ENCODE measurements at places on chromosomes 1 and 21. TPM values are rescaled to one million over a fixed set of nuclear protein-coding genes. Genes with fewer than 3 reads are reported as not detected.
A peak's percentile ranks its signal among the peaks of the same experiment; 100 is the strongest.

GRCh38 chr21:26846036-26846931 is 1.1 kb upstream of the ADAMTS1 start:
- peak; percentile 82 for DNase-seq

- DNase-seq: no peak
These were observed 258.9 kb downstream of the PTBP2 start for GRCh38 chr1:96980448-96980847.

DNA sequence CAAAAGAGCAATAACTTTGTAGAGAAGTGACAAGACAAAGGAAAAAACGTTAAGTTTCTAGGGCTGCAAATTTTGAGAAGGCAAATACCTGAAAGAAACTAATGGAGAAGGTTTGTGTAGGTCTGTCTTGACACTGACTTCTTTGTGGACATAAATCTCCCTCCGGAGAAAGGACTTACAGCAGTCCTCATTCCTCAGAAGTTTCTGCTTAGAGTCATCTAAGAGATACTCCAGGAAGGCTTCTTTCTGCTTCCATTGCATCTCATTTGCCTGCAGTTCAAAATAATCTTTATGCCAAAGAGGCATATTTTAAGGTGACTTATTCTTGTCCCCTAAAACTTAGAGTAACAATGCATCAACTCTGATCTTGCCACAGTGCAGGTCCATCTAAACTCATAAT is 4.4 kb upstream of the C4BPB start:
- no peak for DNase-seq

DNA sequence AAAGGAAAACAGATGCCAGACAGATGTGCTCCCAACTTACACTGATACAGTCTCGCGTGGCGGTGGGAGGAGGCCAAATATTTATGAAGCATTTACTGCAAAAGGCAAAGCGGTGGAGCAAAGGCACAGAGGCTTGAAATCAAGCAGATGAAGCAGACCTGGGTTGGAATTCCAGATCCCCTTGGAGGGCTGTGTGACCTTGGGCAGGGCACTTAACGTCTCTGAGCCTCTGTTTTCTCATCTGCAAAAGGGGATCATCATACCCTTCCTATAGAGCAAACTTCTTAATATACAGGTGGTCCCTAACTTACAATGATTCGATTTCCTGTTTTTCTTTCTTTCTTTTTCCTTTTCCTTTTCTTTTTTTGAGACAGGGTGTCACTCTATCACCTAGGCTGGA is 54.1 kb downstream of the IGSF21 start:
- no peak for DNase-seq

DNA sequence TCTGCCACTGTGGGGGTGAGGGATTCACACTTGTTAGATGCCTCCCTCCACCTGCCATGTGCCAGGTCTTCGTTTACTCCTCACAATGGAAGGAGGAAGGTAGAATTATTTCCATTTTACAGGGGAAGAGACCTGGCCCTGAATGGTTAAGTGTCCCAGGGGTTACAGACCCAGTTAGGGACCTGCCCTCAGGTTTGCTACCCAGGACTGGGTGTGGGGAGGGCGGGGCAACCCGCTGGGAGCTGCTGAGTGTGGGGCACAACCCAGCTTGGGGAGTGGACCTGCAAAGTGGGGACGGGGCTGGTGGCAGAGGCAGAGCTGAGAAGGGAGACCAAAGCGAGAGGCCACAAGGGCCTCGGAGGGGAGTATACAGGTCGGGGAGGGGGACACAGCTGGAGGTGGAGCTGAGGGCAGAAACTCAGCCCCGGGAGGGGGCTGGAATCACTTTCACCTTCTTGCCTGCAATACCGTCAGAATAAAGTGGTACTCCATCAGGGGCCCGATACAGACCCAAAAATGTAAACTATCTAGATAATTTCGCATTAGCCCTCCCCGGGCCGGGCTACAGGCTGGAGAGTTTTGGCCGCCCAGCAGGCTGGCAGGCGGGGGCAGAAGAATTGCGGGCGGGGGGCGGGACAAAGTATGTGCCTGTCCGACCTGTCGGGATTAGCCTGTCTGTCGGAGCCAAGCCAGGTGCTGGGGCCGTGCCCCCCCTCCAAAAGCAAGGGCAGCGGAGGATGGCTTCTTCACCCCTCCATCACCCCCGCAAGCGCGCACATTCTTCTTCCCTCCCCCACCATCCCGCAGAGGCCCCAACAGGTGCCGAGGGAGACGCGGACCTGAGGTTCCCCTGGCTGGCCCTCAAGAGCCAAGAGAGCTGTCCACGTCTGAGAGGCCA is 1.4 kb downstream of the RSPO1 start:
- DNase-seq: no peak

DNA sequence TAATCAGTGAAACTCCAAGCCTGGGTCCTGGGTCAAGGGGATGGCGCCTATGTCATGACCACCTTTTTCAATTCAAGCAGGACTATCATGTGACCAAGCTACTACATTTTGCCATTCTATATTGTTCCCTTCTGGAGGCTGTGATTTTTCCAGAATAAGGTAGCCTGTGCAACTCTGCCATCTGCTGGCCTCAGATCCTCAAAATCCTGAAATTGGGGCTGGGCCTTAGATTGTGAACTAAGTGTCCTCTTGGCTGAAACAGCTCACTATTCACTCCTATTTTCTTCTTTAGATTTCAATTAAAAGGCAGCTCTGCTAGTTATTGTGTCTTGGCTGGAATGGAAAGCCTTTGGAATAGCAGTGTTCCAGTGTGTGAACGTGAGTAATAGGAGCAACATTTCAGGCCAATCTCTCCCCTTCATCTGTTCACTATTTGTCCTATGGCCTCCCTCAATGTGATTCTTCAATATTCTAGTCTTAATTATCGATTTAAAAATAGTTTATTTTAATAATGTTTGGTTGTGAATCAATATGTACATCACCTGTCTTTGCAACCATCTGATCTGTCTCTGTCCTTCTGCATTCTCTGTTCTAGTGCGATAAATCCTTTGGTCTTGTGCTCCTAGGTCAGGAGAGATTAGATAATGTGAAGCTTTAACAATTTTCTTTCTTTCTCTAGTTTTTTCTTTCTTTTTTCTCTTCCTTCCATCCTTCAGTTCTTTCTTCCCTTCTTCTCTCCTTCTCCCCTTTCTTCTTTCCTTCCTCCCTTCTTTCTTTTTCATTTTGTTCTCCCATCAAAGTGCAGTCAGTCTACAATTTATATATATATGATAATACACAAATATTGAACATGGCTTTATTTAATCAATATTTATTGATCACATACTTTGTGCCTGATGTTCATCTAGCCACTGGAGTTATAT is 69.8 kb downstream of the CR1 start:
- peak; percentile 49 for DNase-seq

- DNase-seq: no peak
These were observed 27.2 kb downstream of the CD34 start for GRCh38 chr1:207883660-207884250.

DNA sequence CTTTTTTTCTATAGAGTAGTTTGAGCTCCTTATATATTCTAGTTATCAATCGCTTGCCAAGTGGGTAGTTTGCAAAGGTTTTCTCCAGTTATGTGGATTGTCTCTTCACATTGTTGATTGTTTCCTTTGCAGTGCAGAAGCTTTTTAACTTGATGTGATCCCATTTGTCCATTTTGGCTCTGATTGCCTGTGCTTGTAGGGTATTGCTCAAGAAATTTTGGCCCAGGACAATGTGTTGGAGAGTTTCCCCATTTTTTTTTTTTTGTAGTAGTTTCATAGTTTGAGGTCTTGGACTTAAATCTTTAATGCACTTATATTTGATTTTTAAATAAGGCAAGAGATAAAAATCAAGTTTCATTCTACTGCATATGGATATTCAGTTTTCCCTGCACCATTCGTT is 774.8 kb upstream of the ADAMTS5 start:
- no peak for DNase-seq

DNA sequence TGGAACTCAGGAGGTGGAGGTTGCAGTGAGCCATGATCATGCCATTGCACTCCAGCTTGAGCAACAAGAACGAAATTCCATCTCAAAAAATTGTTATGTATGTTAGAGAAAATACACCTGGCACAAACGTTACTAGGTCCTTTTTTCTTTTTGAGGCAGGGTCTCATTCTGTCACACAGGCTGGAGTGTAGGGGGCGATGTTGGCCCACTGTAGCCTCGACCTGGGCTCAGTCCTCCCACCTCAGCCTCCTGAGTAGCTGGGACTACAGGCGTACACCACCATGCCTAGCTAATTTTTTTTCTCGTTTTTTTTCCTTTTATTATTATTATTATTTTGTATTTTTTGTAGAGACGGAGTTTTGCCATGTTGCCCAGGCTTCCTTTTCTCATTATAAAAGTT is 4.4 kb downstream of the HAX1 start:
- no peak for DNase-seq

DNA sequence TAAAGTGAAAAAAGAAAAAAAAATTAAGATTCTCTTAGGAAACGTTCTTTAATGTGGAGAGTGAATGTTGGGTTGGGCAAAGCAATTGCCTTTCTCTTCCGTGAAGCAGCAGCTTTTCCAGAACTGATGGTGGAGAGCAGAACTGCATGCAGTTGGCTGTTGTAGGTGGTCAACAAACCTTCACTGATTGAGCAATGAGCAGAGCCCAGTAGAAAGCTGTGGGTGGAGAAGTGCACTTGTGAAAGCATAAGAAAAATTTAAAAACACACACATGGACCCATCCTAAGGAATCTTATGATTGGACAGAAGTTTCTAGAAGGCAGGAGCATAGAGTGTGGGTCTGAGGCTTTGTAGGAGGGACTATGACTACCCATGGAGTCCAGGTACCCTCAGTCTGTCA is 4.5 kb downstream of the PRELP start:
- no peak for DNase-seq

GRCh38 chr1:10862743-10863335 is 66.4 kb upstream of the CASZ1 start:
- DNase-seq: no peak

GRCh38 chr1:113692342-113692741 is 66.9 kb downstream of the PHTF1 start:
- no peak for DNase-seq

DNA sequence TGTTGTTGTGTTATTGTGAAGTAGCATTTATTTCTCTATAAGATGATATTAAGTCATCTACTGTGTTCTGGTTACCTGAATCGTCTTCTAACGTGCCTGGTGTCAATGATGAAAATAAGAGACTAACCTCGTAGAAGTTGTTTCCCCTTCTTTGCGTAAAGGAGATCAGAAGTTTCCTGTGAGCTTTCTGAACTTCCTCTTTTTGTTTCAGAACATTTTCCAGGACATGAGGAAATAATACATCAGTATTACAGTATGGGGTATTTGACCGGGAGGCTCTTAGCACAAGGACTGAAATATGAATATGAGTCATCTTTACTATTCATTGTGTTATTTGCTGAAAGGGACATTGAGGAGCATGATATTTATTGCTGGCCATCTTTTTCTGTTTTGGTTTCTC is 1.3 kb downstream of the ST6GALNAC3 start:
- no peak for DNase-seq

GRCh38 chr1:218717575-218717974 is 372.4 kb downstream of the TGFB2 start:
- no peak for DNase-seq

DNA sequence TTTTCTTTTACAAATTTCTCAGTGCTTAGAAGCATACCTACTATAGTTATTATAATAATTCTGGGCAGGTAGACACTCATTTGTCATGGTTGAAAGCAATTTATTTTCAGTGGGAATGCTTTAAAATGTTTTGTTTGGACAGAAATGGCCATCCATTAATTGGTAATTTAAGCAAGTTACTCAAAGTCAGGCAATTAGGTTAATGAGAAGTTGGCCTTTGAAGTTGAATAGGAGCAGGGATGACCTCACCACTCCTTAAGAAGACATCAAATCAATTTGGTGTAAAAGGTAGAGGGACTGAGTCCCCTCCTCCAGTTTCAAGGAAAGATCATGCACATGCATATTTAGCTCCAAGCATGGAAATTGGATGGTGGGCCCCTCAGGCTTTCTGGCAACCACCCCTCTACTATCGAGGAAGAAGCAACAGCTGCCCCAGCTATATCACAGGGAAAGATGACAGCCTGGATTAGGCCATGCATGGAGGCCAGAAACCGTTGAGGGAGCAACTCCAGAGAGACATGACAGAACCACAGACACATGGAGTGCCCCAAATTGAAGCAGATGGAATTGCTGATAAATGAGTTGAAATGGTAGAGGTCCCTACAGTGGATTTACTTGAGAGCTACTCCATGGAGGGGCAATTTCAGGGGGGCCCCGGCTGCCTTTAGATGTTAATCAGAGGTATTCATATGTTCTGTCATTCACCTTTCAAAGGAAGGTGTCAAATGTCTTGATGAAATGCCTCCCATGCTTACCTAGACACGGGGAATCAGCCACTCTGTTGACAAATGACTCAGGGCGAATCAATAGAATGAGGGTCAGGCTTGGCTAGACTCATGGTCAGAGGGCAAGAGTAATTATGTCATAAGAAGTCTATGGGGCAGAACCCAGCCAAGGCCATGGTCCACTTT is 26.7 kb downstream of the HLX start:
- no peak for DNase-seq

DNA sequence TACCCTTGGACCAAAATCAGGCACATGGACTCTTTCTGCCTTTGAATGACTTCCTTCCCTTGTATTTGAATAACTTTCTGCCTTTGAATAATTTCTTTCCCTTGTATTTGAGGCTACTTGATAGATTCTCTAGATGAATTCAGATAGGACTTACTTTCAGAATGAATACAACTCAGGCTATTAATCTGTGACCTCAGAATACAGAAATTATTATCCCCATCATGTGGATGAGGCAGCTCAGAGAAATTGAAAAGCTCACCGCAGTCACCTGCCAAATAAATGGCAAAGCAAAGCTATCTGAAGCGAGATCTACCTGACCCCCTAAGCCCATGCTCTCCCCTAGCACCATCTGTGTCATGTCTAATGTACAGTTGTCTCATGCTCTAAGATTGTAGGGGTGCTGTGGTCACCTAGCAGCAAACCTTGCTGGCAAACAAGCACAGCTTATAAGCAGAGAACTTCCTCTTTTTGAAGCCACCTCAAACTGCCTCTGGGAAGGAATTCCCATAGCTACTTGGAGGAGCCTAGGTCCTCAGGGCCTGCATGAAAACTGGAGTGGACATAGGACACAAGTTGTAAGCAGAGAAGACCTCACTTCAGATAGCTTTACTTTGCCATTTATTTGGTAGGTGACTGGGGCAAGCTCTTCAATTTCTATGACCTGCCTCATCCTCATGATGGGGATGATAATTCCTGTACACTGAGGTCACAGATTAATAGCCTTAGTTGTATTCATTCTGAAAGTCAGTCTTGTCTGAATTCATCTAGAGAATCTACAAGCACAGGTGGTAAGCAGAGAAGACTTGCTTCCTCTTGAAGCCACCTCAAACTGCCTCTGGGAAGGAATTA is 66.1 kb downstream of the FASLG start:
- DNase-seq: no peak

GRCh38 chr1:25549273-25550154 is 6.1 kb downstream of the LDLRAP1 start:
- DNase-seq: peak; percentile 64

- DNase-seq: no peak
These were observed 72.3 kb downstream of the CAMK2N1 start for GRCh38 chr1:20413776-20414140.

The KCNH1 gene
- total RNA-seq: 1.3 TPM

The FMOD gene
- 173 TPM for total RNA-seq

The KCNJ6 gene
- total RNA-seq: not detected

The F5 gene
- 3.0 TPM for total RNA-seq

The DIO1 gene
- 492 TPM for total RNA-seq

The RO60 gene
- total RNA-seq: 91.5 TPM

The TCHHL1 gene
- not detected for total RNA-seq

The OR2L8 gene
- total RNA-seq: 1.0 TPM

The CBS gene
- 212 TPM for total RNA-seq

The GBP7 gene
- total RNA-seq: not detected

The WNT2B gene
- total RNA-seq: 1.5 TPM

The SLC25A34 gene
- total RNA-seq: 2.5 TPM
